ENCODE measurements at places on chromosomes 7 and 10. TPM values are rescaled to one million over a fixed set of nuclear protein-coding genes. Genes with fewer than 3 reads are reported as not detected.

The STAG3 gene
- total RNA-seq = 0.50 TPM

The MMD2 gene
- not detected for total RNA-seq

The NME8 gene
- total RNA-seq = not detected

The HOXA9 gene
- total RNA-seq = under 0.01 TPM

The RARRES2 gene
- 174 TPM for total RNA-seq

The LRRD1 gene
- 0.17 TPM for total RNA-seq

The TMEM120A gene
- total RNA-seq = 56.1 TPM

The ASB10 gene
- total RNA-seq = not detected

The MBL2 gene
- total RNA-seq = not detected

The FGFBP3 gene
- 0.50 TPM for total RNA-seq

The HOGA1 gene
- total RNA-seq = 1.5 TPM

The ENTPD1 gene
- 3.3 TPM for total RNA-seq

The EBF3 gene
- under 0.01 TPM for total RNA-seq

The ZNF107 gene
- total RNA-seq = 1.0 TPM

The C10orf53 gene
- not detected for total RNA-seq

The CPEB3 gene
- 0.66 TPM for total RNA-seq

The EIF5AL1 gene
- 0.33 TPM for total RNA-seq

The INHBA gene
- total RNA-seq = 4.1 TPM

The IFRD1 gene
- total RNA-seq = 106 TPM

The DEPP1 gene
- total RNA-seq = 97.3 TPM

The MARVELD1 gene
- 12.1 TPM for total RNA-seq

The GTF2IRD1 gene
- 10.0 TPM for total RNA-seq

The GNB2 gene
- total RNA-seq = 85.2 TPM

Measured in fibroblast of lung (primary cell).